ENCODE measurements at places on chromosomes 12 and 14.

GRCh38 chr14:90698379-90698869 lies 117.8 kb downstream of the TTC7B start:
- DNase-seq, result peak; percentile 68

GRCh38 chr12:131796411-131796736 lies 31.8 kb upstream of the MMP17 start:
- DNase-seq, result no peak

DNA sequence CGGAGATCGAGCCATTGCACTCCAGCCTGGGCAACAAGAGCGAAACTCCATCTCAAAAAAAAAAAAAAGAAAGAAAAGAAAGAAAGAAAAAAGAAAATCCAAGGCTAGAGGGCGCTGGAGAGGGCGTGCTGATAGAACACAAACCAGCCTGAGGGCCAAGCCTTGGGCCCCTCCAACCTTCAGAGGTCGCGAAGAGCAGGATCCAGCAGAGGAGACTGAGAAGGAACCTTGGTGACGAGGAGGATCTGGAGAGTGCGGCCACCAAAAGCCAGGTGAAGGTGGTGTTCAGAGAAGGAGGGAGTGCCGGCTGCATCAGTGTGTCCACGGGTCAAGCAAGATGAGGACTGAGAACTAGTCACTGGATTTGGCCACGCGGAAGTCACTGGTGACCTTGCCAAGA lies 4.1 kb upstream of the DYNC1H1 start:
- no peak for DNase-seq

DNA sequence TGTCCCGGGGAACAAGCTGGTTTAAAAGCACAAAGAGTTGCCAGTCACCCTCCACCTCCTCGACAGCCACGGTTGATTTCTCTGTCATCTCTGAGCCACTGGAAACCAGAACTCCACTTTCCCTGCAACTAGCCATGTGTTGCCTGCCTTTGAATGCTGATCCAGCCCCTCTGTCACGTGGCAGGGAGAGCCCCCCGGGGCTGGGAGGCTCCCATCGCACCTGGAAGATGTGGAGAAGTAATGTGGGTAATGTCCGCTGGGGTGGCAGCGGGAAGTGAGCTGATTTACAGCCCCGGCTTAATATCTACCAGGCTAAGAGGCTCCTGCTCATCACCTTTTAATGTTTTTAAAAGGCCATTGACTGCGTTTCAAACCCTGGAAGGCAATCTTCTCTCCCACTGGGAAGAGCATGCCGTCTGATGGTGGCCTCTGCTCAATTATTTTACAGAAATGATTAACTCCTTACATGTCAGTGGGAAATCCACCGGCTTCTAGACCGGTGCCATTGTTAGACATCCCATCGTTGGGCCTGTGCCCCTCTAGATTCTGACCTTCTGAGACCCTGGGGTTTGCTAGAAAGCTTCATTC lies 7.4 kb downstream of the PRIMA1 start:
- no peak for DNase-seq

GRCh38 chr12:132658149-132658894 lies 28.8 kb downstream of the POLE start:
- no peak for DNase-seq

- no peak for DNase-seq
These were observed 46.5 kb downstream of the IFT81 start for GRCh38 chr12:110170535-110171185.

- no peak for DNase-seq
These were observed 52.5 kb downstream of the BEGAIN start for GRCh38 chr14:100534528-100535286.

GRCh38 chr14:105411017-105411941 lies 8.3 kb upstream of the MTA1 start:
- DNase-seq, result peak; percentile 34

DNA sequence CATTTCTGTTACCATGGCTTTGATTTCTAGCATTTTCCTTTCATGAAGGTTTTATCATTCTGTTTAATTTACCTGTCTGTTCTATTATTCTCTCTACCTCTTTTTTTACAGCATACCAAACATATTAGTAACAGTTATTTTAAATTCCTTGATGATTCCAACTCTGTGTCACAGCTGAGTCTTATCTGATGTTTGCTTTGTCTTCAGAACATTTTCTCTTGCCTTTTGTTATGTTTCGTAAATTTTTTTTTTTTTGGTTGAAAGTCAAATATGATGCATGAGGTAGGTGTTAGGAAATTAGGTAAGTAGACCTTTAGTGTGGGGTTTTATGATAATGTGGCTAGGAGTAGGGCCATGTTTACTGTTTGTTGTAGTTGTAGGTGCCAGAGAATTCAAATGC lies 496.4 kb downstream of the FOXG1 start:
- DNase-seq, result no peak

DNA sequence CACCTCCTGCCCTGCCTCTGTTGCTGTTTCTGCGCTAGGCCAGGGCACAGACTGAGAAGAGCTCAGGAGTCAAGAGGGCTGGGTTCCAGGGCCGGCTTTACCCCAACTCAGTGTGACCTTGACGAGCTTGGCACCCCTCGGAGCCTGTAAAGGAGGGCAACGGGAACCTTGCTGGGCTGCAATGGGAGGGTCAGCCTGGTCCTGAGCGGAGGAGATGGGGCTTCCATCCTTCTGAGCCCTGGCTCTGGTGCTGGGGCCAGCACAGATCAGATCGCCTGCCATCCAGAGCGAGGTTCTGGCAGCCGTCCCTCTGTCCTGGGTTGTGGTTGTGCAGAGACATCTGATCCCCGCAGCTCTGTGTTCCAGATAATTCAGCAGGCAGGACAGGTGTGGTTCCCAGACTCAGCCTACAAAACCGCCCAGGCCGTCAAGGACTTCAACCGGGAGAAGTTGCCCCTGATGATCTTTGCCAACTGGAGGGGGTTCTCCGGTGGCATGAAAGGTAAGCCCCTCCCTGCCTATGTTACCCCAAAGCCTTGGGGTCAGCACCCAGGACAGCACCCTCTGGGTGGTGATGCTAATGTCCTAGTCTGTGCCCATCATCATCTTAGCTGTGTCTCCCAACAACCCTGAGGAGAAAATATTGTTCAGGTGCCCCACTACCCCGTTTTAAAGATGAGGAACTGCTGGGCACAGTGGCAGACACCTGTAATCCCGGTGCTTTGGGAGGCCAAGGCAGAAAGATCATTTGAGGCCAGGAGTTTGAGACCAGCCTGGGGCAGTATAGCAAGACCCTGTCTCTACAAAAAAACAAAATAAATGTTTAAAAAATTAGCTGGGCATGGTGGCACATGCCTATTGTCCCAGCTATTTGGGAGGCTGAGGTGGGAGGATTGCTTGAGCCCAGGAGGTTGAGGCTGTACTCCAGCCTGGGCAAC lies 50.2 kb downstream of the FOXN4 start:
- DNase-seq, result no peak

DNA sequence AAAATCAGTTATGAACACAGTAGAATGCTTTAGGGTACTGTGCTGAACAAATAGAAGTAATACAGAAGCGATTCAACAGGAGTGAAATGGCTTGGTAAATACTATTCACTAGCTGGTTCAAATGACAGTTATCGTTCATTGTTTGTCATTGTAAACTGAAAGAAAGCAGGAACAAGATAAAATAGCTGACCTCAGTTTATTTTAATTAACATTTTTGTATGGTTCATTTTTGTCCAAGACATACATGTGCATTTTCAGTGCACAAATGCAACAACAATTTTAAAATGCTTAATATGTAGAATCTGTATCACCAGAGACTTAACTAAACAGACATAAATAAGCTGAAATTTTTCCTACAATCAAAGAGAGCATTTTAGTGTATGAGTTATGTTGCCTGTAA lies 49.9 kb downstream of the ALX1 start:
- DNase-seq, result no peak

DNA sequence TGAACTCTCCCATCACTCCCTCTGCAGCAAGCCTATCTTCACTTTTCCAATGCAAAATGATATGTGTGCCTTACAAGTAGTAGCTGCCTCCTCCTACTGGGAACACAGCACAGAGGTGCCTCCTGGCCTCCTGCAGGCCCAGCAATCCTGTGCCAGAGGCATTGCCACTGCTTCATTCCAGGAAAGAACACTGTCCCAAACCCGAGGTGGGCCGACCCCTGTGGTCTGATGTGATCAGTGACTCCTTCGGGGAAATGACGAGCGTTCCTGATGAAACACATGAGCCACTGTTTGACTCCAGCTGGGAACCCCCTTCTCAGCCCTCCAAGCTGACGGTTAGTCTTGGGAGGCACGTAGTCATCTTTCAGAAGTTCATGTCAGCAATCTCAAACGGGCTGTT lies 19.5 kb downstream of the PSMC1 start:
- DNase-seq, result peak; percentile 23

GRCh38 chr14:39030209-39030608 lies 72.8 kb downstream of the SEC23A start:
- DNase-seq, result no peak

DNA sequence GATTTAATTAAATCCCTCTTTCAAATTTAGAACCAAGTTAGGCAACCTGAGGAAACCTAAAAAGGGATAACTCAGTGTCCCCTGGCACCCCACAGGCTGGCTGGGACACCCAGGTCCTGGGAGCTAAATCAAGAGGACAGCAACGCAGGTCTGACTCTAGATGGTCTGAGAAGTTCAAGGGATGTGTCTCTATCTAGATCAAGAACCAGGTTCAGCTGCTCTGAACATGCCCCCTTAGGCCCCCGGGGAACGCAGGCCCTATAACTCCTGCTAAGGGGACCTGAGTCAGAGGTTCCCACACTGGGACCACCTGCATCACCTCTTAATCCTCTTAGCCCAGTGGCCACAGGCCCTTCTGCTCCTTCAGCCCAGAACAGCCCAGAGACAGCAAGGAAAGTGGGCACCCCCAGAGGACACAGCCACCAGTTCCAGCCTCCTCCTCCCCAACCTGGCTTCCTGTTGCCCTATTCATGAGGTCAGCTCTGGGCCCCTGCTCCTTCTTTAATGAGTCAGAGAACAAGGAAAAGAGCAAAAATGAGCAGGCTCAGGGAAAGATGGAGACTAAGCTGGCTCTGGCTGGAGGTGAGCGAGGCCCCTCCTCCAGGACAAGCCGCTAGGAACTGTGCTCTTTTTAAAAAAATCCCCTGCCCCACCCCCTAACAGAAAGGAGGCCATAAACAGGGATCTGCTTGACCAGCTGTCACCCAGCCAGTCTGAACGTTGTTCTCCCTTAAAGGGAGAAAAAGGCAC lies 10.8 kb downstream of the PITPNM2 start:
- DNase-seq, result peak; percentile 57

DNA sequence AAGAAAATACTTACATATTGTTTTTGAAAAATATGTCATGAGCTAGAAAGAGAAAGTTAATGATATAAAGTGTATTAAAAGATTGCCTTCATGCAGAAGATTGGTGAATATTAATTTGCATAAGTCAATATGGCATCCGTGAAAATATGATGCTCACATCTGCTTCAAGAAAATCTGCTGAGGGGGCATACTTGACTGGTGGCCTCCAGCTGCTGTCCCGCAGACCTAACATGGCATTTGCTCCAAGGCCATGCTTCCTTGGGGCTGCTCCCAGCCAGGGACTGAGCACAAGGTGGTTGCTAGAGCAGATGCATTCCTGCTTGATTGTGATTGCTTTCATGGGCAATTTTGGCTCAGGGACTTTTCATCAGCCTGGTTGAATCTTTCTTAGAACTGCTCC lies 133.8 kb downstream of the TTC6 start:
- DNase-seq, result no peak

- DNase-seq, result peak; percentile 70
These were observed 572 bp upstream of the RASSF8 start for GRCh38 chr12:25957793-25958427.

DNA sequence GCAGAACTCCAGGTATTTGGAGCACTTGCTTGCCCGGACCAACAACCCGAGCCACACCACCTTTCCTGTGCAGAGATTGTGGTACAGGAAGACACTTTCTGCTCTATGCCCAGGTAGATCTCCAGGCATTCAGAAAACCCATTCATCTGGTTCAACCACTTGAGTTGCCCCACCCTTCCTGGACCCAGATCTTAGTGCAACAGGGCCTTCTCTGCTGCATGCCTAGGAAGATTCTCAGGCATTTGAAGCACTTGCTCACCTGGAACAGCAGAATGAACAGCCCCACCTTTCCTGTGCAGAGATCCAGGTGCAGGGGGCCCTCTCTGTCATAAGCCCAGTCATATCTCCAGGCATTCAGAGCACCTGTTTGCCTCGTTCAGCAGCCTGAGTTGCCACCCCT lies 412.8 kb upstream of the MGAT4C start:
- no peak for DNase-seq

DNA sequence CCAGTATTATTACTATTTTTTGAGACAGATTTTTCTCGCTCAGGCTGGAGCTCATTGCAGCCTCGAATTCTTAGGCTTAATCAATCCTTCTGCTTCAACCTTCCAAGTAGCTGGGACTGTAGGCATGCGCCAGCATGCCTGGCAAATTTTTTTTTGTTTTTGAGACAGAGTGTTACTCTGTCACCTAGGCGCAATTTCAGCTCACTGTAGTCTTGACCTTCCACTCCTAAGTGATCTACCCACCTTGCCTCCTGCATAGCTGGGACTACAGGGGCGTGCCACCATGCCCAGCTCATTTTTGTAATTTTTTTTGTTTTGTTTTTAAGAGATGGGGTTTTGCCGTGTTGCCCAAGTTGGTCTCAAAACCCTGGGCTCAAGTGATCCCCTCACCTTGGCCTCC lies 15.2 kb downstream of the ERC1 start:
- DNase-seq, result no peak

DNA sequence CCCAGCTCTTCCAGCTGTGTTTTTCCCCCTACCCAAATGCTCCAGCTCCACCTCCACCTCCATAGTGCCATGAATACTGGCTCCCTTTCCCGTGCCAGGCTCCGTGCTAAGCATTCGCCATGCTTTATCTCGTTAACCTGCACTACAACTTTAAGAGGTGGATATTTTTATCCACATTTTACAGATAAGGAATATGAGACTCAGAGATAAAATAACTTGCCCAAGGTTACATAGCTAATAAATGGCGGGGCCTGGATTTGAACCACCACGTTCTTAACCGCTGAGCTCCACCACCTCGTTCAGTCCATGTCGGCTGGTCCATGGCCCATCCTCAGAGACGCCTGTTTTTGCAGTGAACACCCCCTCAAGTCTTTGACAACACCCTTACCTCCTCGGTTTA lies 115.0 kb downstream of the ZFP36L1 start:
- DNase-seq, result no peak

GRCh38 chr12:60123557-60123956 lies 527.7 kb downstream of the SLC16A7 start:
- DNase-seq, result peak; percentile 81

DNA sequence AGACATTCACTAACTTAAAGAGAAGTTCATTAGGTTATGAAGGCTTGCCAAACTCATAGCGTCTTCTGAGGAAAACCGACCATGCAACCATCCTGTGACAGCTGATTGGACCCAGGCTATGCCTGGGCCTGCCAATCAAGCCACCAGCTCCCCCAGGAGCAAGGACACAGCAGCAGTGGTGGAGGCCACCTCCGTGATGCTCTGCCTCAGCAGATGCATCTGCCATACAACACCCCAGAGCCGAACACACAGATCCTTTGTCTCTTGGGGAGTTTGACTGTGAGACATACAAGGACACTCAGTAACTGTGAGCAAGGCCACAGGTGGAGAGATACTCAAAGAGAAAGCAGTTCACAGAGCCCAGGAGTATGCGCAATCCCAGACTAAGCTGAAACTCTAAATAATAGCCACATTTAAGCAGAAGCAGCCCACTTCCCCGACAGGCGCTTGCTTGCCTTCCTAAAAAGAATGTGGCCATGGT lies 10.0 kb upstream of the CNIH1 start:
- no peak for DNase-seq

- no peak for DNase-seq
These were observed 11.9 kb downstream of the SPPL3 start for GRCh38 chr12:120892265-120892664.

All from fibroblast of villous mesenchyme (primary cell).